ENCODE measurements at places on chromosomes 13 and 19. TPM values are rescaled to one million over a fixed set of nuclear protein-coding genes. Genes with fewer than 3 reads are reported as not detected.
A peak's percentile ranks its signal among the peaks of the same experiment; 100 is the strongest.

The TUBGCP3 gene
- 17.2 TPM for total RNA-seq

The ZNF667 gene
- 6.4 TPM for total RNA-seq

DNA sequence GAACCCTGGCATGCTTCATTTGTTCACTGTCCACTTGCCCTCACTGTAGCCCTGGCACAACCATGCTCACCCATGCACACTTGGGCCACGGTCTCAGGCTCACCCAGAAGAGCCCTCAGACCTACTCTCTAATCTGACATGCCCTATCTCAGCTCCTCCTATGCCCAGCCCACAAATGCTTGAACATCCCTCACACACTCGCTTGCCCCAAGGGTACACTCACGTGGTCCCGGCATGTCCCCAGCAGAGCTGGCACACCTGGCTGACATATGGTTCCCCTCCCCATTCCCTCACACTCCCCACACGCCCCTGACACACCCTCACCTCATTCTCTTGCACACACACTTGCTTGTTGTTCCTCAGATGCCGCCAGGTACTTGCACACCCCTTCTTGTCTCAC is 55.7 kb downstream of the MAP4K1 start:
- DNase-seq = no peak

GRCh38 chr19:12052091-12052496 is 667 bp downstream of the ZNF878 start:
- DNase-seq = no peak

- peak; percentile 96 for DNase-seq
Measured at GRCh38 chr13:59531571-59532091, 632.1 kb downstream of the DIAPH3 start.

DNA sequence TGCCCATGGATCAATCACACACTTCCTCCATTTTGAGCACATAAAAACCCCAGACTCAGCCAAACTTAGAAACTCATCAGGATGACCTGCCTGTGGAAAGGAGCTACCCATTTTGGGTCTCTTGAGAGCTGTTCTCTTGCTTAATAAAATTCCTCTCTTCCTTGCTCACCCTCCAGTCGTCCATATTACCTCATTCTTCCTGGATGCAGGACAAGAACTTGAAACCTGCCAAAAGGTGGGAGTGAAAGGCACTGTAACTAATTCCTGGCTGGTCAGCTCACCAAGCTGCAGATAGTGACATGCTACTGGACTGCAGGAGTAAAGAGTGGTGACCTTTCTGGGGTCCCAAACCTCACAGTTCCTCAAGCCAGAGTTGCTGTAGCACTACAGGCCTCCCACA is 20.2 kb downstream of the LIG4 start:
- peak; percentile 39 for DNase-seq
